ENCODE measurements at places on chromosomes 4 and X.

DNA sequence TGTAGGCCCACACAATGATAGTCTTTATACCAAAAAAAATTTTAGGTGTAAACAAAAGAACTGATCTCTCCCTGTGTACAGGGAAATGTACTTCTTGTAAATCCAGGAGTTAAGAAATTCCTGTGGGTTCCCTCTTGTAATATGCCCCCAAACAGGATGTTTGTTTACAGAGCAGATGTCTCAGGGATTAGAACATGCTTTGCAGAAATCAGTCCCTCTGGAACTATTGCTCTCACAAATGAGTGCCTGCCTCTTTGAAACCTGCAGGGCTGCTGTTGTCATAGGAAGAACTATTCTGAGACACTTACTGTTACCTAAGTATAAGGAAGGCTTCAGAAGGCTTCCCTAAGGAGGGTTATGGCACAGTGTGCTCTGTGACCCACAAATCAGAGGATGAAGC is 35.6 kb downstream of the PAK3 start:
- no peak for DNase-seq

DNA sequence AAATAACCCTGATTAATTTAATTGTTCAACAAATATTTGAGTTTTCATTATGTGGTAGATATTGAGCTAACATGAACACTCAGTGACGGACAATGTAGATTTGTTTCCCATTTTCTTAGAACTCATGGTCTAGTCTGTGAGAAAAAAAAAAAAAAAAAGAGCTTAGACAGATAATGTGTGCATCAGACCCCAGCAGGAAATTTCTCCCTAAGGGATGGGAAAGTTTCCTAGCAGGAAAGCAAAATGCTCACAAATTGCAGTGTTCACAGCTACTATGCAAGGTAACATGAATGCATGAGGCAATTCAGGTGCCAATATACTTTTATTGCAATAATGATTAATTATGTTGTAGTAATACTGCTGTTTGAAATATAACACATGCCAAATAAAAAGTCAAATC is 843.2 kb upstream of the SLIT2 start:
- no peak for DNase-seq

GRCh38 chr4:19686456-19686855 is 565.2 kb upstream of the SLIT2 start:
- DNase-seq: no peak

GRCh38 chr4:151329217-151330007 is 4.0 kb upstream of the SH3D19 start:
- DNase-seq: no peak

DNA sequence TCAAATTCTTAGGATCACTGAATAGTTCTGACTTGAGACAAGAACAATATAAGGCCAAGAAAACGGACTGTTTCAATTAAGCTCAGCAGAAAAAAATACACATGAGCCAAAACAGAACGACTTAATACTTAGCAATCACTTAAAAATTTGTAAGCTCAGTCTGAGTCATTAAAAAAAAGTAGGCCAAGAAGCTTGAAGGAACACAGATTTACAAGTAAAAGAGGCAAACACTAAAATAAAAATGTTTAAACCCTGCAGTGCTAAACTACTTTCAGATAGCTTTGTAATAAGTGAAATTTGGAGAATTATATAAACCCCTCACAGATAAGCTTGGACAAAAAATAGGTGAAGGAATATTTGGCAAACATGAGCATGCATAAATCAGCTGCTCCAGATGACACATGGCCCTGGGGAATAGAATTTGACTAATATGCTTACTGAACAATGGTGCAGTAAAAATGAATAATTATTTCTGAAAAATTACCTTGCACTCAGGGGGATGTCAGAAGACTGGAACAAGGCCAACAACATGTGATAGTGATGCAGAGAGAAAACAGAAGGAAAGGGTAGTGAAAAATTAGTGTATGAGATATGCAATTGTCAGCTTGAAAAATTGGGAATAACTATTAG is 49.6 kb downstream of the LNX1 start:
- no peak for DNase-seq

- no peak for DNase-seq
These were observed 391.0 kb downstream of the RAB28 start for GRCh38 chr4:13093170-13093569.

DNA sequence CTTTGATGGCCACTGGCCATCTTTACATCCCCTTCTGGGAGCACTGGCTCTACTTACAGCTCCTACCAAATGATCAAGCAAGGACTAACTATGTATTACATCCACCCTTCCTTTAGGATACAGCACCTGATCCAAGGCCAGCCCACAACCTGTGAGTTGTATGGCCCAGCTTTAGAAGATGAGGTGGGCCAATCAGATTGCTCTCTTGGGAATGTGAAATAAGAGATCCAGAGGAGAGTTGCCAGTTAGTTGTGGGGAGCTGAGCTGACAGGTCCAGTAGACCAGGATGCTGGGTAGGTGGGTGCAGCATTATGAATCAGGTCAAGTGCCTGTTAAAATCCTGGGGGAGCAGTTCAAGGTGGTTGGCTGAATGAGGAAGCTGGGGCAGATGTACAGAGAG is 111.5 kb downstream of the GNL3L start:
- no peak for DNase-seq

DNA sequence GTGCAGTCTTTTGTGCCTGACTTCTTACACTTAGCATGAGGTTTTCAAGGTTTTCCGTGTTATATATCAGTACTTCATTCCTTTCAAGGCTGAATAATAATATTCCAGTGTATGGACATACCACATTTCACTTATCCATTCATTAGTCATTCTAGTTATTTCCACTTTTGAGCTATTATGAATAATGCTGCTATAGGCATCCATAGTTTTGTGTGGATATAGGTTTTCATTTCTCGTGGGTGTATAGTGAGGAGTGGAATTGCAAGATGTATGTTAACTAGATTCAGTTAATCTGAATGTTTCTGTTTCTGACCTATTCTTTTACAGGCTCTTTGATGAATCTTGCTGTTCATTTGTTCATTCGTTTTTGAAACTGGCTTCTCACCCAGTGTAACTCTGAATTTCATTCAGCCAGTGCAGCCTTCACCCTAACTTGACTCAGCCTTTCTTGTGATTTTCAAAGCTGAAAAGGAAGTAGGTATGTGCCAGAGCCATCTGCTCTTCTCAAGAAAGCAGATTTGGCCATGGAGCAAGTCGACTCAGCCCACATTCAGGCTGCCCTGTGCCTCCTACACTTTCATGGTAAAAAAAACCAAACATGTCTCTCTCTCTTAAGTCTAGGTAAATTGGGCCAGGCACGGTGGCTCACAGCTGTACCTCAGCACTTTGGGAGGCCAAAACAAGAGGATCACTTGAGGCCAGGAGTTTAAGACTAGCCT is 56.3 kb upstream of the NOCT start:
- no peak for DNase-seq

DNA sequence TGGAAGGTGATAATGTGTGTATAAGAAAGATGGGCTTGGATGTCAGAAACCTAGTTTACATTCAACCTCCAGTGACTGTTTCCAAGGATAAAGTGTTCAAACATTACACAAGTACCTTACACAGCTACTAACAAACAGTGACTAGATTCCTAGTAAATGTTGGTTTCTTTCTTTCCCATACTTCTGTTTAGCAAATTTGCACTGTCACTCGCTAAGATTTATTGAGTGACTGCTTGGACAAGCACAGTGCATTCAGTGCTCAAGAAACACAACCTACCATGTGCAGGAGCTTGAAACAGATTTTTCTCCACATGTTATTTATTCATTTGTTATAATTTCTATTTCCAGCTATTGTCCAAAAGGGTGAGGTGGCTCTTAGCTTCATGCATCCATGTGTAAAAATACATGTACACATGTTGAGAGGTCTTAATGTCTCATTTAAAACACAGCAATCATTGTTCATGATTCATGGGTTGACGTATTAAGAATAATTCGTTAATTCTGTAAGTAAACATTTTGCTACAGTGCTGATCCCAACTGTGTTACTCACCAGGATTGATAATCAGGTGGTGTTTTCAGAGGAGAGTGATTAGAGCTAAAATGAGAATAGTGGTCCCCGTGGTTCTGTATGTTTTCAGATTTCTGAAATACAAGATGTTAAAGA is 153.0 kb downstream of the DCLK2 start:
- DNase-seq: no peak

DNA sequence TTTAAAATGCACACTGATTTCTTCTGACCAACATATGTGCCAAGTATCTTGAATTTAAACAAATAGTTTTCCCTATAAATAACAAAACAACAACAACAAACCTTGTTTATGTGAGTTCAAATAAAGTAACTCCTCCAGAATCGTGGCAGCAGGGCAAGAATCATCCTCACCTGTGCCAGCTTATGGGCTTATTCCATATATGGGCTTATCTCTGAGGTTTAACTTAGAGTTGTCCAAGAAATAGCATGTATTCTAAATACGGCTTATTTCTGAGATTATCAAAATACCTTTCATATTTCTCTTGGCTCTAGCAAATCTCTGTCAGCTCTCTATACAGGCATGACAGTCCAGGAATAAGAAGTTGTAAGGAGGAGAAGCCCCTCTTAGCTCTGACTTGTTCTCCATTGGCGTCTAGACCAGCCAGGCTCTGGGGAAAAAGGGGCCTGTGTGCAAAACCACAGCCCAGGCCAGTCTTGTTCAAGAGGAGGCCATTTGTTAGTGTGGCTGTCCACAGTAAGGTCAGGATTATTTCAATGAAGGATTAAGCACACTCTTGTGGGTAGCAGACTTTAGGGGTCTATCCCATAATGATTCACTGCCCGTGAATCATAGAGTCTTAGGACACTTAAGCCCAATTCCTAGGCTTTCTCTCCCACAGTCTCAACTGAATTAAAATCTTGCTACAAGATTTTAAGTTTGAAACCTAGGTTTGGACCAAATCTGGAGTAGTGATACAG is 63.2 kb downstream of the FRAS1 start:
- DNase-seq: no peak

- no peak for DNase-seq
These were observed 6.8 kb downstream of the ASB5 start for GRCh38 chr4:176262243-176262642.

GRCh38 chrX:55659931-55660330 is 36.7 kb downstream of the FOXR2 start:
- no peak for DNase-seq

GRCh38 chr4:153217440-153217839 is 13.2 kb downstream of the TRIM2 start:
- DNase-seq: no peak

DNA sequence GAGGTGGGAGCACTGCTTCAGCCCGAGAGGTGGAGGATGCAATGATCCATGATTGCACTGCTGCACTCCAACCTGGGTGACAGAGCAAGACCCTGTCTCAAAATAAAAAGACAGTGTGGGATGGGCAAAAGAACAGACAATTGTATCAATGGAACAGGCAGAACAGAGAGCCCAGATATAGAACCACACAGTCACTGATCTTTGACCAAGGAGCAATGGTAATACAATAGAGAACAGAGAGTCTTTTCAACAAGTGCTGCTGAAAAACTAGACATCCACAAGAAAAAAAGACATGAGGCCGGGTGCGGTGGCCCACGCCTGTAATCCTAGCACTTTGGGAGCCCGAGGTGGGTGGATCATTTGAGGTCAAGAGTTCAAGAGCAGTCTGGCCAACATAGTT is 5.9 kb downstream of the FAM53A start:
- DNase-seq: no peak

GRCh38 chr4:152529880-152530279 is 6.0 kb downstream of the FBXW7 start:
- no peak for DNase-seq

- DNase-seq: no peak
These were observed 374.8 kb upstream of the GNPDA2 start for GRCh38 chr4:45100956-45101818.

DNA sequence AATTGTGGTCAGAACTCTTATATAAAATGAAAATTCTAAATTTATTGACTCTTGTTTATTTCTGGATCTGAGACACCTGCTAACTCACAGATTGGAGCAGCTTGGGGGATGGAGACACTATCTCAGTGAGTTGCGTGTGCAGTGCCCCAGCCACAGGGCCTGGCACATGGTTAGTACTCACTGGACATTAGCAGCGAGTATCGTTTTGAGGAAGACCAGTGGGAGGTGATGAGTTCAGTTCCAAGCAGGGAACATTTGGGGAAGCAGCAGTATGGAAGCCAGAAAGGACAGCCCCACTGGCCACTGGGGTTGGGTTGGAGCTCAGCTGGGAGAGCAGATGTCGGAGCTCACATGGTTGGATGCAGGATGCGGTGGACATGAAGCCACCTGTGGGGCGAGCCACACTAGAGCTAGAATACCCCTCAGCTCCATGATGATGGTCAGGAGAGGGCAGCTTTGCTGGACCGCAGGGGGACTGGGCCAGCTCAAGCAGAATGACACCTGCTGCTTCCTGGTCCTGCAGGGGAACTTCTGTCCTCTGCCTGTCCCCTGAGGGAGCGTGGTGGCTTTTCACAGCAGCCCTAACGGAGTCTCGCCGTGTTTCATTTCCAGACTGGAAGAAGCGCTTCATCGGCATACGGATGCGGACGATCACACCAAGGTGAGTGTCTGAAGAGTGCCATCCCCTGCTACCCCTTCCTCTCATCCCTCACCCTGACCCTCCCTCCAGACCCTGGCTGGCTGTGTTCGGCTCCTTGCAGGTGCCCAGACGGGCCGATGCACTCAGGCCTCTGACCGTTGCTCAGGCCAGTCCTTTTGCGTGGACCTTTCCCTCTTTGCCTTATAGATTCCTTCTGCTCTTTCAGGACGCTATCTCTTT is 32.5 kb downstream of the HTRA3 start:
- DNase-seq: no peak

DNA sequence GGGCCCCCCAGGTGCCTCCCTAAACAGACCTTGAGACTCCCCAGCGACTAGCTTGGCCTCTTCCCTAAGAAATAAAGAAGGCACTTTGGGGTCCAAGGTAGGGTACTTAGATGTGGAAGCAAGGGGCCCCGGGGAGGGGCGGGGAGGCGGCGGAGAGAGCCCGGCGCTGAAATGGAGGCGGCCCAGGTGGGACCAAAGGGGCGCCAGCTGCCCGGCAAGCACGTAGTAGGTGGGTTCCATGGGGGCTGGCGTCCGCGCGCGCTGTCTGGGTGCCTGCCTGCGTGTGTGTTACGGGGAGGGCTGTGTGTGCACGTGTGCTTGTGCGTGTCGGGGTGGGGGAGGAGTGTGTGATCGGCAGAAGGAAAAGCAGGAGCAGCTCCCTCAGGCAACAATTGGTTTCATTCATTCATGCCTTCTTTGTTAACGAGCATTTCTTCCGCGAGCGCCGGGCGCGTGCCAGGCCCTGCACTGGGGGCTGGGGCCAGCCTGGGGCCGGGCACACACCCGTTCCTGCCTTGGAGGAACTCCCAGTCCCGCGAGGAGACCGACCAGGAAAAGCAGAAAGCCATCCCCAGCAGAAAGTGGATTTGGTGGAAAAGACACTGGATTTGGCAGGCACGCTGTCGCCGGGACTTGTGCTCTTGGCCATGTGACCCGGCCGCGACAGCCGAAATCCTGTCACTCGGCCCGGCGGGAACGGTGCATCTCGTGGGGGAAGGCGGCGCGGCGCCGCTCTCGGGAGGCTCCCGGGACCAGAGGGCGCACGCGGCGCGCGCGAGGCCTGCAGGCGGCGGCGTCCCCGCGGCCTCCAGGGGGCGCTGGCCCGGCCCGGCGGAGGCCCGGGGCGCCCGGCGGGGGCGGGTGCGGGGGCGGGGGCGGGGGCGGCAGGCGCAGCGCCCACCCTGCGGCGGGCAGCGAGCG is 3.3 kb upstream of the DUSP9 start:
- DNase-seq: no peak
